ENCODE measurements at places on chromosomes 2 and 18. TPM values are rescaled to one million over a fixed set of nuclear protein-coding genes. Genes with fewer than 3 reads are reported as not detected.

DNA sequence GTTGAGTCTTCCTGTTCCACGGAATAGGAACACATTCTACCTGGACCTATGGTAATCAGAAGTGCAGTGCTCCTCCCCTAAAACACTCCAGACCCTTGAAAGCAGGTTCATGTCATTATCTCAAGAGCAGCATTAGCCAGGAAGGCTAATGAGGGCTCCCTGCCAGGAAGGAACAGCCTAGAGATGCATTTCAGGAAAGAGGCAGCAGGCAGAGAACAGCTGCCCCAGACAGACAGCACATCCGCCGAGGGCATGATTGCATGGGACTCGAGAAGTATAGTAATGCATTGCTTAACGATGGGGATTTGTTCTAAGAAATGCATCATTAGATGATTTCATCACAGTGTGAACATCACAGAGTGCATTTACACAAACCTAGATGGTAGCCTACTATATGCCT is 171.5 kb downstream of the ALK start:
- no peak for DNase-seq

GRCh38 chr2:105618351-105618659 is 126.4 kb upstream of the NCK2 start:
- no peak for DNase-seq

GRCh38 chr2:136404176-136404575 is 286.2 kb upstream of the CXCR4 start:
- no peak for DNase-seq

GRCh38 chr2:134639265-134639664 is 79.5 kb downstream of the TMEM163 start:
- DNase-seq: no peak

GRCh38 chr18:63085611-63086010 is 234.0 kb downstream of the BCL2 start:
- DNase-seq: no peak

DNA sequence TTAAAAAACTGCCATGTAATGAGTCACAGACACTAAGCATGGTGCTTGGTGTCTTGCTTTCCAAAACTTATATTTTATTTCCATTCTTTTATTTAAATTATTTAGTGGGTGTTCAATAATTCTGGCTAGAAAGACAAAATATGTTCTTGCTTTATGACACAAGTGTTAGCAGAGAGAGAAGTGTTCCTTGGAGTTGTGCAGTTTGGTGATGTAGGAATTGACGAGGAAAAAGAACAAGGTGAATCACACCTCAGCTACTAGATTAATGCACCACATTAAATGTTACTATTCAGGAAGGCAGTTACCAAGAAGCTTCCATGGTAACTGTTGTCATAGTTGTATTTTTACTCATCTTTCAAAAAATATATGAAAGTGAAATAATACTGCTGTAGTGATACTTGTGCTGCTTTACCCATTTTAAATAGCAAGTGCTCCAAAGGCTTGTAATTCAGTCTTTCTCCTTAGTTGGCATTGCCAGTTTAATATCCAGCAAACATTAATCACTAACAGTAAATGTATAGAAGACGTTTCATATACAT is 28.3 kb downstream of the ADAM23 start:
- DNase-seq: no peak

The PTPRN gene
- total RNA-seq: not detected

GRCh38 chr2:148065936-148066335 is 45.0 kb downstream of the MBD5 start:
- DNase-seq: no peak

- DNase-seq: no peak
Measured at GRCh38 chr2:52264488-52264887, 1232.6 kb upstream of the NRXN1 start.

GRCh38 chr2:176525086-176525485 is 255.8 kb downstream of the MTX2 start:
- DNase-seq: no peak

DNA sequence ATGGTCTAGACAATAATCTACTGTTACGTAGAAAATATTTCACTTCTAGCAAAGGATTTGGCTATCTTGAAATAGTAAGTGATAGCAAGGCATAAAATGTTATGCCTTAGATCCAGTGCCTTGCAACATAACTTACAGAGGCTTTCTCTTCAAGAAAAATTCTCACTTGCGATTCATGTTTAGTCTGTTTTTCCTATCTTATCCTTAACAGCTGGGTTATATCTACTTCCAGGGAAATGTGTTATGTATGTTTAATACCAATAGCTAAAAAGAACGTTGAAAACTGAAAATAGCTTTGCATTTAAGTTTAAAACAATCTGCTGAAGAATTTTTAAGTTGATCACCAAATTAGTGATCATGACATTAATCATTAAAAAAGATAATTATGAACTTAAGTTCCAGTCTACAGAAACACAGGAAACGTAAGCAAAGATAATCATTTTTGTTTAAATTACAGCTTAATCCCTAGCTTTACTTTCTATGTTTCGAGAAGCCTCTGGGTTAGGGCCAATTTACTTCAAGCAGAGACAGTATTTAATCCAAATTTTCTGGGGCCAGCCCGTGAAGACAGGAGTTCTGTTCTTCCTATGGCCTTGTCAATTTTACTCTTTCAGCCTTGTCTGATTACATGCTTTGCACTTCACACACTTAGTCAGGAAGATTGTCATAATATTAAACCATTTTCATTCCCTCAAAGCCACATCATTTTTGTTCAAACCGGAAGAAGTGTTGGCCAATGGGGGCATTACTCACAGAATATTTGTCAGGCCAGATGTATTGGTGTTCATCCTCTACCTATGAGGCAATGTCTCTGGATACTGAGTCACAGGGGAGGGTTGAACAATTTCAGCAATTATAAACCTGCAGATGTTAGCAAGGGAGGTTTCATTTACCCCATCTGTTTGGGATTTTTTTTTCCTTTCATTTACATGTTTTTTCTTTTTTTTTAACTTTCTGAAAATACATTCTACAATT is 1132.9 kb upstream of the ZEB2 start:
- DNase-seq: no peak

The SLC30A3 gene
- 2.3 TPM for total RNA-seq

GRCh38 chr2:167756446-167756845 is 490.9 kb downstream of the STK39 start:
- DNase-seq: no peak

The SLC9A4 gene
- total RNA-seq: 0.85 TPM

- no peak for DNase-seq
Measured at GRCh38 chr2:200455958-200456421, 53.9 kb downstream of the KCTD18 start.

GRCh38 chr18:54880395-54881105 is 52.3 kb downstream of the RAB27B start:
- peak; percentile 7 for DNase-seq

The TTC31 gene
- total RNA-seq: 20.1 TPM

- DNase-seq: peak; percentile 55
Measured at GRCh38 chr2:172643142-172643541, 87.3 kb downstream of the PDK1 start.

- no peak for DNase-seq
Measured at GRCh38 chr2:122753336-122753735, 997.9 kb downstream of the TSN start.

The PIEZO2 gene
- total RNA-seq: not detected

DNA sequence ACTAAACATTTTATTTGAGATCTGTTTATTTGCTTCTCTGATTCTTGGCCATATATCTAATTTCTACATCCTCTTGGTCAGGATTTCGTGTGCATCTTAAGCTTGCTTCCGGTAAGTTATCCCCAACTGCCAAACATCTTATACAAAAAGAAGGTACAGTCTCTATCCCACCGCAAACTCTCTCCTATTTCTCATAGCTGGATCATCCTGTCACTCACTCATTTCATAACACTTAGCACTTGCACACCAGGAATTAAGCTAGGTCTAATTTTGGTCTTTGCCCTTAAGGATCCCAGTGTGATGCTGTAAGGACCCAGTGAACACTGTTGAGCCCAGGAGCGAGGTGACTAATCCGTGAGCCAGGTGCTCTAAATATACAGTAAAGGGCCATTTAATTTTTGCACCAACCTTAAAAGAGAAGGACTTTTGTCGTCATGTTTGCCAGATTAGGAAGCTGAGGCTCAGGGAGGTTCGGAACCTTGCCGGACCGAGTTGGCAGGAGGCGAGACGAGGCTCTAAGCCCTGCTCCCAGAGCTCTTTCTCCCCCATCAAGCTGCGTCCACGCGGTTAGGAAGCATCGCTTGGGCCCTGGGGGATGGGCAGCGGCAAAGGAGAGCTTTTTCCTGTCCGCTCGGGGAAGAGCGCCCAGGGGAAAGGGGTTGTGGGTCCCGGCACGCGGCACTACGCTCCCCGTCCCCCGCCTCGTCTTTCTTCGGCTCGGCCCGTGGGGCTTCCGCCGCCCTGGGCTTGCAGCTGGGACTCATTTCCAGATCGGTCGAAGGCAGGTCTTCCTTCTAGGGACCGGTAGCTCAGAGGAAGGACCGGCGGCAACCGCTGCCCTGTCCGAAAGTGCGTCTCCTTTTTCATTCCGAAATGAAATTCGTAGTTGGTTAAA is 4.1 kb upstream of the ITPRIPL1 start:
- no peak for DNase-seq

The CCDC142 gene
- 16.8 TPM for total RNA-seq

GRCh38 chr2:207180741-207181140 is 15.0 kb upstream of the KLF7 start:
- DNase-seq: no peak

DNA sequence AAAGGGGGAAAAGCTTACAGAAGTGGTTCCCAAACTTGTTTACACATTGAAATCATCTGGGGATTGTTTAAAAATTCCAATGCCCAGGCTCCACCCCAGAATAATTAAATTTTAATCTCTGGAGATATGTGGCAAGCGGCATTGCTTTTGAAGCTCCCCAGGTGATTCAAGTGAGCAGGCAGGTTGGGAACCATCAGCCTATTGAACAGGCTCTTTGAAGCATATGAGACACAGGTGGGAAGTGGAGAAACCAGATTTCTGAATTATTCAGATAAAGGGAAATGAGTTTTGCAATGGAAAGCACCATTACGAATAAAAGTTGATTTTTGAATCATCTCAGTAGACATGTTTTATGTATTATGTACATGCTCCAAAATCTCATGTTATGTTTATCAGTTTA is 57.6 kb upstream of the NOSTRIN start:
- no peak for DNase-seq

The TRIB2 gene
- total RNA-seq: 18.9 TPM

- no peak for DNase-seq
Measured at GRCh38 chr2:54986264-54986663, 64.0 kb downstream of the RTN4 start.

- no peak for DNase-seq
Measured at GRCh38 chr2:224407241-224407701, 5.4 kb upstream of the FAM124B start.

- no peak for DNase-seq
Measured at GRCh38 chr2:98458667-98459380, 14.2 kb downstream of the INPP4A start.

The DSC3 gene
- not detected for total RNA-seq

The PRKAG3 gene
- not detected for total RNA-seq

GRCh38 chr2:55048508-55049042 is 1.7 kb downstream of the RTN4 start:
- DNase-seq: no peak

DNA sequence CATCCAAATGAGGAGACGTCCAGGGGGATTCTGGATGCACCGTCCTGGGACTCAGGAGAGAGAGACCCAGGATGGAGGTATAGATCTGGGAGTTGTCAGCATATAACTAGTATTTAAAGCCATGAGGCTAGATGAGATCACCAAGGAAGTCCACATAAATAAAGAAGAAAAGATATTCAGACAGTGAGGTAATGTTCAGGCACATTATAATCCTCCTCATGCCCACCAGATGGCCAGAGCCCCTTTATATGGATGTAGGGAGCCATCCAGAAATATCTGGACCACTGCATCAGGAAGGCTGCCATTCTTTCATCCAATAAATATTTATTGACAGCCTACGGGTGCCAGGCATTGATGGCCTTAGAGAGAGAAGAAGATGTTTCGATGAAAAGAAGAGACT is 21.2 kb upstream of the NCKAP5 start:
- no peak for DNase-seq

The CREG2 gene
- total RNA-seq: 9.0 TPM

- DNase-seq: no peak
Measured at GRCh38 chr18:4230450-4231168, 224.5 kb downstream of the DLGAP1 start.

- DNase-seq: no peak
Measured at GRCh38 chr2:222754324-222754930, 83.0 kb downstream of the MOGAT1 start.
